Astrocyte (in vitro differentiated cells and primary cell): ENCODE measurements at places on chromosomes 4 and X. TPM values are rescaled to one million over a fixed set of nuclear protein-coding genes. Genes with fewer than 3 reads are reported as not detected.

CXCL6 gene
- 16.7 and 18.5 TPM in 2 replicates for total RNA-seq

- no peak for DNase-seq
Observed at GRCh38 chr4:7879127-7879526, 60.5 kb downstream of the AFAP1 start.

GRCh38 chrX:110003167-110004156 lies 548 bp downstream of the TMEM164 start:
- no peak for DNase-seq

- DNase-seq: no peak
Observed at GRCh38 chr4:104015680-104016079, 295.9 kb upstream of the TACR3 start.

DNA sequence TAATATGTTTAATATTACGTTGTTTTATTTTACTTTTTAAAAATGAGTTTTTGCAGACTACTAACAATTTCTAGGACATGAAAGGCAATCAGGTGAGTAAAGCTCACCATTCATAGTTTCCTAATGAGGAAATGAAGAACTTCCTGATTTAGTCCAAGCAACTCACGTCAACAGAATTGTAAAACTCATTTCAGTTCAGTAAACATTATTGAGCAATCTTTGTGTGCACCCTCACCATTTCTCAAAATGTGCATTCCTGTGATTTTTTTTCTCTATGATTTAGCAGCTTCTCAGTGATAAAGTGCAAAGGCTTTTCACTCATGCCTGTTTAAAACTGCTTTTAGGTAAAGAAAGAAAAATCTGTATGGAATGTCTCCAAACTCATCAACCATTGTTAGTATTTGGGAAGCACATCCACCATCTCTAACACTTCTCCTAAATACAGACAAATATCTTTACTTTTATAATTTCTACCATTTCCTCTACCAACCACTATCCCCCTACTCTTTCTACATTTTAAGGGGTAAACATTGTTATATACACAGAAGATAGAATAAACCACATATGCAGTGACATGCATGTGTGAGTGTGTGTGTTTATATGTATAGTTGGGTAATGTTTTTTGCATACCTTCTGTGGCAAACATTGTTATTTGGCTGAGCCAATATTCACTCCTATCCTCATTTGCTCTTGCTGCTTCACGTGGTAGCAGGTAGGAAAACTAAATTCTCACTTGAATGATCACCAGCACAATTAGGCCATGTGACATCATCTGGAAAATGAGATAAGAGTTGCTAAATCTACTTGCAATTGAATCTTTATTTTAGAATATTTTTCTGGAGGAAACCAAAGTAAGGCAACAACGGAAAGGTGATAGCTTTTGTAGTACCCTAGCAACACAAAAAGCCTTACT lies 54.7 kb upstream of the PRDM8 start:
- peak; percentile 8 for DNase-seq

- no peak for DNase-seq
Observed at GRCh38 chr4:77826275-77826674, 7.1 kb upstream of the CNOT6L start.

DNA sequence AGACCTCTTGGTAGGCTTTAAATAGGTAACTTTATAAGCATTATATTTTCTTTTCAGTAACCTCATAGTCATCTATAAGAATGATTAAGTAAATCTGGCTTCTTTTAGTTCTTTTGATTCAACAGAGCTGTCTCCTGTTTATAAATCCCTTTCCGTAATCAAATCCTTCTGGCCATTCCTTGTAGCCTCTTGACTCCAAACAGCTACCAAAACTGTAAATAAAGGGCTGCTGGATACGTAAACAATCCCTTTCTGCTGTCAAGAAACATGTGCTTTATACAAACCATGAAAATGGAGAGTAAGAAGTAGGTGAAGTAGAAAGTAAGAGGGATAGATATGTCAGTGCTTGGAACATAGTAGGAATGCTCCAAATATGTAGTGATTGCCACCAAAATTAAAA lies 183.2 kb upstream of the CASK start:
- no peak for DNase-seq
